ENCODE measurements at places on chromosomes 5 and 9.

DNA sequence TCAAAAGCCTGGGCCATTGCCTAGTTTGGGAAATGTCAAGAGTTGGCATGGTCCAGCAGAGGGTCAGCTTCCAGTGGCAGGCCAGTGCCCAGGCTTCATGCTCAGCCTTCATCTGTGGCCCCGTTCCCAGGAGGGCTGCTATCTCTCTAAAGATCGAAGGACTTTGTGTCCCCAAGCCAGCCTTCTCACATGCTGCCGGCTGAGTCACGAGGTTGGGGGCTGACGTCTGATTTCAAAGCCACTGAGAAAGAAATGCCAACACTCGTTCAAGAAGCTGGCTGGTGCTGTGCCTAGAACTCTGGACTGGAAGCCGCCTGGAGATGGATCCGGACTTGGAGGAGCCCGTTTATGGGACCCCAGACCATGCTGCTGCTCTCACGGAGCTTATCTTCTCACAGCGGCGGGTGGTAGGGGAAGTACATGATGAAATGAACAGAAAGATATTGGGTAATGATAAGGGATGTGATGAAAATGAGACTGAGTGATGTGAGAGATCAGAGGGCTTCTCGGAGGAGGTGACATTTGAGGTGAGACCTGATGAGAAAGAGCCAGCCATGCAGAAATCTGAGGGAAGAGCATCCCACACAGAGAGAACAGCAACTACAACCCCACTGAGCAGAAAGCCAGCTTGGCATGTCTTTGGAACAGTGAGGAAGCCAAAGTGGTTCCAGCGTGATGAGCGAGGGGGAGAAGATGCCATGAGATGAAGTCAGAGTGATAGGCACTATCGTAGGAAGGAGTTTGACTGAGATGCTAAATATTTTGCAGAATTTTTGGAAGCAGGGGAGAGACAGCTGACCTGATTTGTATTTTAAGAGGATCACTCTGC lies 54.9 kb upstream of the BOD1 start:
- no peaks in the 10 kb centered on the region for H3K4me1 ChIP-seq
- no peak for DNase-seq
- H3K4me3 ChIP-seq, result no peak overlapping the region
- H3K36me3 ChIP-seq, result no peaks in the 10 kb centered on the region
- no peak overlapping the region for H3K27ac ChIP-seq
- H3K27me3 ChIP-seq, result no peaks in the 10 kb centered on the region

GRCh38 chr5:173302546-173303155 lies 25.6 kb downstream of the STC2 start:
- no peaks in the 10 kb centered on the region for H3K27me3 ChIP-seq
- DNase-seq, result no peak
- H3K4me3 ChIP-seq, result no peak overlapping the region
- H3K4me1 ChIP-seq, result no peaks in the 10 kb centered on the region

- H3K4me3 ChIP-seq, result no peak overlapping the region
- H3K27ac ChIP-seq, result no peak overlapping the region
- no peak for DNase-seq
- no peaks in the 10 kb centered on the region for H3K4me1 ChIP-seq
Observed at GRCh38 chr5:59709846-59710245, 183.7 kb downstream of the PDE4D start.

- no peaks in the 10 kb centered on the region for H3K36me3 ChIP-seq
- H3K27me3 ChIP-seq, result no peaks in the 10 kb centered on the region
- no peak overlapping the region for H3K4me3 ChIP-seq
- H3K4me1 ChIP-seq, result no peaks in the 10 kb centered on the region
- H3K27ac ChIP-seq, result no peak overlapping the region
Observed at GRCh38 chr9:112971415-112971814, 40.6 kb downstream of the ZNF883 start.

- H3K4me1 ChIP-seq, result no peaks in the 10 kb centered on the region
- H3K27ac ChIP-seq, result no peak overlapping the region
Observed at GRCh38 chr5:112196584-112196983, 222.5 kb downstream of the EPB41L4A start.
